ENCODE measurements at places on chromosomes 5 and 9.

- no peak for DNase-seq
Measured at GRCh38 chr5:54905246-54905795, 80.1 kb downstream of the ESM1 start.

- no peak for DNase-seq
Measured at GRCh38 chr5:180527659-180528058, 33.5 kb downstream of the CNOT6 start.

- DNase-seq = no peak
Measured at GRCh38 chr5:91207248-91207647, 175.9 kb downstream of the ARRDC3 start.

GRCh38 chr9:127970401-127971313 is 10.1 kb downstream of the EEIG1 start:
- no peak for DNase-seq

Measured in urothelium cell line (cell line).